CD4-positive, alpha-beta T cell treated with Interleukin-15 for 4 hours (primary cell): ENCODE measurements at places on chromosomes 12 and 14.

DNA sequence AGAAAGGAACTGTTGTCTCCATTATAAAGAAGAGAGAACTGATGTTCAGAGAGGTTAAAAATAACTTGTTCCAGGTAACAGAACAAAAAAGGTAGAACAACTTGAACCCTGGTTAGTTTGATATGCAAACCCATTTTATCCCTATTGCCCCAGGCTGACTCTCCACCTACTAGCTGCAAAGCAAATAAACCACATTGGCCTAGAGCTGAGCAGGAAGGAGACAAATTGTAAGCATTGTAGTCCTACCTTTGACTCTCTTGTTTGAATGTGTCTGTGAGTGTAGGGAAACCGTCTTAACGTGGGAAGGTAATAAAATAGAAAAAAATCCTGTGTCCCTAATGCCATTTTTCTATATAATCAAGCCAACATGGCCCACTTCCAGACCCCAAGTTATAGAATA is 126.4 kb downstream of the CCER1 start:
- no peak for DNase-seq

DNA sequence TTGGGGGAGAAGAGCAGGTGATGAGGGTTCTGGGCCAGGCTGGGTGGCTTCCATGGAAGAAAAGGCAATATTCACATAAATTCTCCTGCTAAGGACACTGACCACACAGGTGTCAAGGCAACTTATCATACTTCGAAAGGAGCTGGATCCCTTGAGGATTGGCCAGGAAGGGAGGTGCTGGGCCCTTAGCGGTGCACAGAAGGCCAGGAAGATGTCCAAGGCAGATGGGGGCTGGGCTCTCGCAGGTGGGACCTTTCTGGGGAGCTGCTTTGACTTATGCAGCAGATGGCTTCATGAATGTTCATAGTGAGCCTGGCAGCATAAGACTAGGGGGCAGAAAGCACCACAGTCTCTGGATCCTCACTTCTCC is 3.9 kb downstream of the CD63 start:
- DNase-seq, result no peak

DNA sequence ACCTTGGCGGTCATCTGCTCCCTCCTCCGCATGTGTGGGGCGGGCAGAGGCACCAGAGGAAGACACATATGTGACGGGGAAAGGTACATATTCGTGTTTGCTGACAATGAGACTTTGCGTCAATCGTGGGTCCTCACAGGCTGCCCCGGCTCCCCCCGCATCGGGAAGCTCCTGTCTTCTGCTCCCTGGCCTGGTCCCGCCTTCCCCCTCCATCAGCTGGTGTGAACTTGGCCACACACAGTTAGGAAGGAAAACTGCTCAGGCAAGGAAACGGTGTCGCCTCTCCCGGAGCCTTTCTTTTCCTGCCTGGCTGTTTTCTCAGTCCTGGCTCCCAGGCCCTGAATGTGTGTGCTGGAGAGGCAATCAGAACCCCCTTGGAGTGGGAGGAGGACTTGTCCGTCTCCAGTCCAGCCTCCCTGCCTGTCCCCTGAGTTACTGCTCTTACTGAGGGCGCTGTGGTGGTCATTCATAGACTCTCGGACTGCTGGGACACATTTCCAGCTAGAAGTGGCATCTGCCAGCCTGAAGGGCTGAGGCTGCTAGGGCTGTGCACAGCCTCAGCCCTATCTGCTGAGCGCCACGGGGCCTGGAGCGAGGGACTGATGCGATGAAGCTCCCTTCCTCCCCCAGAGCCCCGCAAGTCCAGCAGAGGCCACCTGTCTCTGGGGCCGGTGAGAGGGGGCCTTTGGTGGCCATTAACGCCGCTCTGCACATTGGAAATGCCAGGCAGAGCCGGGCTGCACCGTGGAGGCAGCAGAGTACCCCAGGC is 44.2 kb upstream of the TSPAN9 start:
- no peak for DNase-seq

DNA sequence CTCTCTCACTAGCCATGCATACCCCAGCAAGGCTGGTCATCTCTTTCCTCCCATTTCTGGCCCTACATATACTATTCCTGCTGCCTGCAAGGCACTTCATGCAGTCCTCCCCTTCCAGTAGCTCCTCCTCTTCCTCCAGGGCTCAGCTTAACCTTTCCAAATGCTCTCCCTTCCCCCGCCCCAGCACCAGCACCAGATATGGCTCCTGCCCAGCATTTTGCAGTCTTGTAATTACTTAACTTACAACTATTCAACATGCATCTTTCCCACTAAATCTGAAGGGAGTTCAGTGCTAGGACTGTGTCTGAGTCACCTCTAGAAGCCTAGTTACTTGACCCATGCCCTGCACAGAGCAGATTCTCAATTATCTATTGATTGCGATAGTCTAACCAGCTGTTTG is 1.8 kb upstream of the FBXO21 start:
- no peak for DNase-seq

GRCh38 chr12:95037906-95038305 is 34.4 kb upstream of the NDUFA12 start:
- DNase-seq, result no peak

DNA sequence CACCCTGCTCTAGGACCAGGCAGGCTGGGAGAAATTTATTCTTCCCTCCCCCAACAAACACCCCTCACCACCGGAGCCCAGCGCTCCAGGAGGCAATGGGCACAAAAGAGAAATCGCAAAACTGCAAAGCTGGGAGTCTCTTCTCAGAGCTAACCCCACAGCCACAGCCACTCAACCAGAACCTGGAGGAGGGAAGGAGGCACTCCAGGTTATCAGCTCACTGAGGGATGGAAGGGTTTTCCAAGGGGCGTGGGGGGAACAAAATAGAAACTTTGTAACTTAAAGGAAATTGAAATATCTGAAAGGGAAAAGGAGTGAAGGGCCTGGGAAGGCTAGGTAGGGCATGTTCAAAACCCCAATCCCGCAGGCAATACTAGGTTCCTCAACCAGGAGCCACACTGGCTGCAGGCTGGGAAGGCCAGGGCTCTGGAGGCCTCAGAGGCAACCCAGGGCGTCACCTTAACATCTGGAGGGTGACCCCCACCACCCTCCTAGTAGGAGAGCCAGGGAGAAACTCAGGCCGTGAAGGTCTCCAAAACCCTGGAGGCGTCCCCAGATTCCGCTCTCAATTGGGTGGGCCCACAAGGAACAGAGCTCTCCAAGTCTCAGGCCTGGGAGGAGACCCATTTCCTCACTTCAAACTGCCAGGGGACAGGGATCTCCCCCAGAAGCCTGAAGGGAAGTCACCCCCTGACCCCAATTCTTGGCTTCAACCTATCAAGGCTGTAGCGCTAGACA is 3.2 kb downstream of the KDM2B start:
- no peak for DNase-seq

- DNase-seq, result no peak
These were observed 60.6 kb downstream of the TMEM117 start for GRCh38 chr12:43896496-43896895.

DNA sequence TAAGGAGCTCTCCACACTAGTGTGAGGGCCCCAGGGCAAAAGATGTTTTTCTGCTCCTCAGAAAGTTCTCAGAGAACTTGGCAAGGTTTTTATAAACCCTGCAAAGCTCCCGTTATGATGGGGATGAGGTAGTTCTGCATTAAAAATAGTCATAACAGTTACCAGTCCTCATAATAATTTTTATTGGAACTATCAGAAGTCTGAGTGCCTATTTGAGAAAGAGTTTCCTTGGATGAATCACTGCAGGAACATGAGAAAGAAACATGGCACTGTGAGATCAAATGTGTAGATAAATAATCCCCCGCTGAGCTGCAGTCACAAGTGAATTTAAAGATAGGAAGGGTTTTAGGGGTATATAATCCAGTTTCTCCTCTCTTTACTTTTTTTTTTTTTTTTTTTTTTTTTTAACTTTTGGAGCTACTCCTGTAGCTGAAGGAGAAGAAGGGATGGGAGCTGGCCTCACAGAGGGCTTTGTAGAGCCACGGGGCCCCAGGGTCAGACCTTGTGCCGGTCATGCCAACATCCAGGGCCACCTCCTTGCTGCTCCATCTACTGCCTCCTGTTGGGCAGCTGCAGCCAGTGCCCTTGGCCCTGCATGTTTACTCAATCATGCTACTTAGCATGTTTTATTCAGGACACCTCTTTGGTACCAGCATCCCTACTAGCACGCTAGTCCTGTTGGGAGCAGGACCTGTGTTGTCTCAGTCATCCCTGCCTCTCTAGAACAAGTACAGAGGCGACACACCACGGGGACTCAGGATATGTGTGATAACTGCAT is 39.5 kb downstream of the EVL start:
- DNase-seq, result no peak

GRCh38 chr12:1668833-1669543 is 21.9 kb upstream of the ADIPOR2 start:
- no peak for DNase-seq

GRCh38 chr14:101176535-101177205 is 273.1 kb upstream of the RTL1 start:
- DNase-seq, result no peak

DNA sequence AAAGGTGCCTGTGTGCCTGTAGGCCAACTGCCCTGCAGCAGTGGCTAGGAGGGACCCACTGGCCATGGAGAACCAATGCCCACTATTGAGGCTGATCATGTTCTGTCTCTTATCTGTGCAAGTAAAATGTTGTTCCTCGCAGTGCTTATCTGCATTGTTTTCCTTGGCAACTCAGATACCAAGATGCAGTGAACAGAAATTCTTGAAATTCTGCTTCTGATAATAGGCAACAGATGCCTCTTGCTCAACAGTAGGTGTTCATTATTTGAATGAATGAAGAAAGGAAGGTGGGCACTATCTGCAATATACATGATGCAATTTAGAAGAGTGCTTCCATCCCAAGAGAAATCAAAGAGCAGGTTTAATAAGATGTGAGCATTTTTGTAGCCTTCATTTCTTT is 232.2 kb downstream of the NUAK1 start:
- no peak for DNase-seq

DNA sequence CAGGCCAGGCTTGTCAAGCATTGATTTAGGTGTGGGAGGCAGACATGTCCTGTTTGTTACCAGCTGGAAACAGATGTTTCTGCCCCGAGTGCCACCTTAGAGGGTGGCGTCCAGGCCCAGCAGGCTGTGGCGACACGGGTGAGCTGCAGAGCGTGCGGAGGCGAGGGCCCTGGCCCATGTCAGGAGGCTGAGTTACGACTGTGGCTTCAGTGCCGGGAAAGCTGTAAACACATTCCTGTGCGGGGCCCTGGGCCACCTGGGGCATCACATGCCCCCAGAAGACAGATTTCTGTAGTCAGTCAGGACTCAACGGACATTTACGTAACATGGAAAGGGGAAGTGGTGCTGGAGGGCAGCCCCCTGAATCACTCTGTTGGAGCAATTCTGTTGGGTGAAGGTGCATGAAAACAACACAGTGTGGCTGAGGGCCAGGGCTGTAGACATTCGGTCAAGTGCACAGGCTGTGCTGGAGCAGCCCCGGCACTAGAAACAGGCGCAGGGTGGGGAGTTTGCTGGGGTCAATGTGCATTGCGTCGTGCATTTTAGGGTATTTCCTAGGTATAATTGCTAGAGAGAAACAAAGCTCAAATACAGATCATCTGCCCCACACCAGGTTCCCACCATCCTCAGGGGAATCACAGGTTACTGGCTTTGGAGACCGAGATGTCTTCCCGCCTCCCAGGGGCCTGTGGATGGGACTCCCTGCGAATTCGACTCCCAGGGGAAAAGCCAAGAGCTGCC is 291.8 kb downstream of the TMEM121 start:
- DNase-seq, result no peak

DNA sequence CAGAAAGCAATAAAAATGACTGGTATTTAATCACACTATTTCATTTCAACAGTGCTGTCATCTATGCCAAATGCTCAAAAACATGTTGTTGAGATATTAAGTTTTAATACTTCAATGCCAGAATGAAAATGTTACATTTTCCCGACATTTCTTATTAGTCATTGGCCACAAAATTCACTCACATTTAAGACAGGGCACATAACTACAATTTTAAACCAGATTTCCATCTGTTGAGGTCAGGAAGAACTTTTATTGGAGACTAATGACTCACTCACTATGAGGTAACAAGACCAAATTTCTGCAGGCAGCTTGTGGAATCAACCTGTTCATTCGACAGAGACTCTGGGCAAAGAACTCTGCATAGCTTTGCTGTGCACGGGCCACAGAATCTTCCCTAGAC is 36.8 kb downstream of the PPTC7 start:
- no peak for DNase-seq

DNA sequence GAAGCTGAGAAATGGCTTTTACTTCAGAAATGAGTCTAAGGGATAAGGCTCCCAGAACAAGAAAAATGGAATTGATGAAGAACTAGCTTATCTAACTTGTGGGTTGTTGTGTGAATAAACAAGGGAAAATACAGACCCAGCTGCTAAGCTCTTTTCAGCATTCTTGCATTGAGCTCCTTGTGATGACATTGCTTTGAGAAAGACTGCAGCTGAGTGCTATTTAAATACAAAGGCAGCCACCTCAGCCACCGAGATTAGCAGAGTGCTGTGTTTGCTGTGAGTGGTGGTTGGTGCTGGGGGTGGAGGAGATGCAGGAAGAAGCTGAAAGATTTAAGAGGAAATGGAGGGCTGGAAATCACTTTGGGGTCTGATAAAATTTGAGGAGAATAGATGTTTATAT is 396.0 kb upstream of the PRICKLE1 start:
- no peak for DNase-seq

DNA sequence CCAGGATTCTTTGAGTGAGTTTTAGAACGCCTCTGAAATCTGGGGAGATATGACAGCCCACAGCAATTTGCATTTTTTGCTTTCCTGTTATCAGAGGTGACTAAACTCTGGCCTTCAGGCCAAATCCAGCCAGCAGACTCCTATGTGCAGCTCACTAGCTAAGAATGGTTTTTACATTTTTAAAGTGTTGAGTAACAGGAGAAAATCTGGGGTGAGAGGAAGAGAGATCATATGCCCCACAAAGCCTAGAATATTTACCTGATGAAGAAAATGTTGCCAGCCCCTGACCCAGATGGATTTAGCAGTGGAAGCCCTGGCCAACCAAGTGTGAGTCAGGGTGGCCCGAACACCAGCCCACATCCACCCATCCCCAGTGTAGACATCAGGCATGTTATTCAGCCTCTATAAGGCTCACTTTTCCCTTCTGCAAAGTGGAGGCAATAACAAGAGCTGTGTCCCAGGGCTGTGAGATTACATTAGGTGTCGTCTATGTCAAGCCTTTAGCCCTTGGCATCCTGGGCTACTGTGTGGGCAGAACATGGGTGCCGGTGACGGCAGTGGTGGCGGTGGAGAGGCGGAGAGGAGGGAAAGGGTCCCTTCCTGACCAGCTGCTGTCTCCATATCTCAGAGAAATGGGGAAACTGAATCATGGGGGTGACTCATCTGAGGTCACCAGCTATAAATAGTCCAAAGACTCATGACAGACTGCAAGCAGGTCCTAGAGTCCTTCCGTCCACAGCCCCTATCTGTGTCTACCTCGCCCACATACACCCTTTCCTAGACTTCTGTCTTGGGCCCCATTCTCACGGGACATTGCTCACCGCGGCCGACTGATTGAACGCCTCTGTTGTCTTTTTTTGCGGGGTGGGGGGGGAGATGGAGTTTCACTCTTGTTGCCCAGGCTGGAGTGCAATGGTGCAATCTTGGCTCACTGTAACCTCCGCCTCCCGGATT is 32.6 kb upstream of the CD9 start:
- DNase-seq, result peak; percentile 42

DNA sequence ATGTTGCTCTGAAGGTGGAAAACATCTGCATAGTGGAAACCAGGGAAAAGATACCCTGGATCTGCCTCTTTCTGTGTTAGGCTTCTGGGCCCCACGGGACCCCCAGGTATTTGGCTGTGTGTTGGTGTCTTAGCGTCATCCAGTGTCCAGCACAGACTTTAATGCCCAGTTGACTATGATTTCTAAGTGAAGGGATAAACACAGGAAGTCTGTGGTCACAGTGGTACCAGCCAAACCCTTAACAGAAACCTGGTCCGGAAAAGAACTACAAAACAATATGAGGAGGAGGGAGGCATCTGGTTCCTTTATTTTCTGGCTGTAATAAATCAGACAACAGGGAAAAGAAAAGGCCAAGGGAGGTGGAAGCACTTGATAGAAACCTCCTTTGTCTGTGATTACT is 56.4 kb downstream of the CMKLR1 start:
- no peak for DNase-seq
